ENCODE measurements at places on chromosomes 1 and 21. TPM values are rescaled to one million over a fixed set of nuclear protein-coding genes. Genes with fewer than 3 reads are reported as not detected.

Gene OR2L3
- not detected for total RNA-seq

DNA sequence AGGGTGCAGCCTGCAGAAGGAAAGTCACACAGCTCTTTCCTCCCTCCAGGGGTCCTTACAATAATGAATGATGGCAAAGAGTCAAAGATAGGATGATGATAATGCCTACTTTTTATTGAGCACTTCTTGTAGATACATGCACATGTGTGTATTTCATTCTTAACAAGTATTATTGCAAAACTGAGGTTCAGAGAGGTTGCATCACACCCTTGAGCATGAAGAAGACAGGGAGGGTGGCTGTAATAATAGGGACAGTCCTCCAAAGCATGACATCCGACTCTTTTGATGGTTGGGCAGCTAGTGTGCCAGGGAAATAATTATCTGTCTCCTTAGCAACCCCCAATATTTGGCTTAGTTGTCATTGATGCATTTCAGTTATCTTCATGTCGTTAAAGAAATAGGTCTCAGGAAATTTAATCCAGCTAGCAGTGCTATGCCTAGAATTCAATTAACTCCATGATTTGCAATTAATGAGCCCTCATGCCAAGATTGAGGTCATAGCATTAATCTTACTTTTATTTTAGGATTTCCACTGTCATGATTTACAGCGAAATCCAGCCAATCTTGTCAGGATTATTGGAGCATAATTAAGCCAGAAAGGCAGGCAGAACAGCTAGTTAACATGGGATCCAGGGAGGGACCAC lies 35.0 kb downstream of the DNAJC6 start:
- no peaks in the 10 kb centered on the region for H3K36me3 ChIP-seq
- no peak overlapping the region for H3K27ac ChIP-seq
- DNase-seq = no peak
- no peak overlapping the region for H3K4me3 ChIP-seq
- no peaks in the 10 kb centered on the region for H3K4me1 ChIP-seq
- no peaks in the 10 kb centered on the region for H3K27me3 ChIP-seq

- no peak overlapping the region for H3K27ac ChIP-seq
- no peaks in the 10 kb centered on the region for H3K36me3 ChIP-seq
- H3K27me3 ChIP-seq = no peaks in the 10 kb centered on the region
- H3K4me3 ChIP-seq = no peak overlapping the region
- H3K4me1 ChIP-seq = no peaks in the 10 kb centered on the region
Observed at GRCh38 chr1:228801068-228801467, 65.8 kb downstream of the RHOU start.

DNA sequence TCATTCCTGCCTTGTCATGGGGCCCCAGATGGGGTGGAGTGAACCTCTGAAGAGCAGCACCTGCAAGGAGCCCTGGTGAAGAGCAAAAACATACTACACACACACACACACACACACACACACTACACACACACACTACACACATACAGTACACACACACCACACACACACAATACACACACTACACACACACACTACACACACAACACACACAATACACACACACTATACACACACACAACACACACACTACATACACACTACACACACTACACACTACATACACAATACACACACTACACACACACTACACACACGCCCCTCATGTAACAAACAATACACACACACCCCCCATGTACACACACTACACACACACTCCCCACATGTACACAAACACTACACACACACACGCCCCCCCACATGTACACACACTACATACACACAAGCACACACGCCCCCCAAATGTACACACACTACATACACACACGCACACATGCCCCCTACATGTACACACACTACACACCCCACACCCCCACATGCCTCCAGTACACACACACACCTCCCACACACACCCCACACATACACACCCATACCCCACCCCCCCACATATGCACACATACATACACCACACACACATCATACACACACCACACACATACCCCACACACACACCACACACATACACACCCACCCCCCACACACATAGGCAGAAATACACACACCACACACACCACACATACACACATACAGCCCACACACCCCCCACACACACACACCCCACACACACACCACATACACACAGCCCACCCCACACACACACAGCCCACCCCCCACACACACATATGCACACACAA lies 9.3 kb downstream of the SLC2A5 start:
- no peaks in the 10 kb centered on the region for H3K4me1 ChIP-seq
- H3K4me3 ChIP-seq = no peak overlapping the region
- H3K36me3 ChIP-seq = no peaks in the 10 kb centered on the region
- DNase-seq = no peak

DNA sequence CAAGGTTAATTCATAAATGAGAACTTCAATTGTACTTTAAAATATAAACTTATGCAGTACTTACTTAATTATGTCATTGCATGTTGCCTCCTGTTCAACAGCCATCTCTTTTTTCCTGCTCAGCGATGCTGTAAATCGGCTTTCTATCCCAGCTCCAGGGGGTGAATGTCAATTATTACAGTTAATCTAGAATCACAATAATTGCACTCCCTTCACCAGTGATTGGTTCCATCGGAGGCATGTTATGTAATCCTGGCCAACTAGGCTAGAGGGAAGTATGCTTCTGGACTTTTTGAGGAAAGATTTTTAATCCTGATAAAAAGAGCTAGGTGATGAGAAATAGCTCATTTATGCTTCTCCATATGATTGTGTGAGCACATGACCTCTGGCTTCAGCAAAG lies 53.8 kb upstream of the SGIP1 start:
- H3K27me3 ChIP-seq = no peaks in the 10 kb centered on the region
- DNase-seq = no peak
- no peaks in the 10 kb centered on the region for H3K4me1 ChIP-seq
- H3K36me3 ChIP-seq = no peaks in the 10 kb centered on the region
- no peak overlapping the region for H3K27ac ChIP-seq
